ENCODE measurements at places on chromosomes 11 and 22.

- DNase-seq = no peak
These were observed 20.3 kb upstream of the WNT7B start for GRCh38 chr22:45997077-45997776.

DNA sequence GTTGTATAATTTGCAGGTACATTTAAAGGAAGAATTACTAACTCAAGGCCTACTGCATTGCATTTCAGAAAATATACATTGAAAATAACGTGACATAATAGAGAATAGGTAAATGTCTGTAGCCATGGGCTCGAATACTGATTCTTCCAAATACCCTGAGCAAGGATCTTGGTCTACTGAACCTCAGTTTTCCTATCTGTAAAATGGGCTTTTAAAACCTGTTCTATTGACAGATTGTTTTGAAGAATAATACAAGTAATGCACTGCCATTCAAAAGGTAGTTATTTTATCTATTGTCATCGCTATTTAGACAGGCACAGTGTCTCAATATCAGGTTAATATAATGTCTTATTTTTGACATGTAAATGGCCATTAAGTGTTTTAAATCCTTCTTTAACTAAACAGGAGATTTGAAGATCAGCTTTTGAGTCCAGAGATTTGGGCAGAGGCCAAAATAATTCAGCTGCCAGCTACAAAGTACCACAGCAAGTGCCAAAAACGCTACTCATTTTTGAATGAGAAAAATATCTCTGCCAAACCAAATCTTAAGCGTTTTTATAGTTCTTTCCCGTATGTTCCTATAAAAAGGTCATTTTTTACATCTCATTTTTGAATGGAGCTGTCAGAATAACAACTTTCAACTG, 56.7 kb downstream of the CTSC start:
- DNase-seq = no peak

- no peak for DNase-seq
These were observed 1.6 kb upstream of the ARL14EP start for GRCh38 chr11:30321321-30321720.

- DNase-seq = no peak
These were observed 142.0 kb upstream of the BDNF start for GRCh38 chr11:27842290-27842689.

GRCh38 chr11:61795459-61795858, 2.7 kb downstream of the FEN1 start:
- DNase-seq = no peak

GRCh38 chr22:19663286-19663815, 51.0 kb upstream of the SEPTIN5 start:
- DNase-seq = no peak

DNA sequence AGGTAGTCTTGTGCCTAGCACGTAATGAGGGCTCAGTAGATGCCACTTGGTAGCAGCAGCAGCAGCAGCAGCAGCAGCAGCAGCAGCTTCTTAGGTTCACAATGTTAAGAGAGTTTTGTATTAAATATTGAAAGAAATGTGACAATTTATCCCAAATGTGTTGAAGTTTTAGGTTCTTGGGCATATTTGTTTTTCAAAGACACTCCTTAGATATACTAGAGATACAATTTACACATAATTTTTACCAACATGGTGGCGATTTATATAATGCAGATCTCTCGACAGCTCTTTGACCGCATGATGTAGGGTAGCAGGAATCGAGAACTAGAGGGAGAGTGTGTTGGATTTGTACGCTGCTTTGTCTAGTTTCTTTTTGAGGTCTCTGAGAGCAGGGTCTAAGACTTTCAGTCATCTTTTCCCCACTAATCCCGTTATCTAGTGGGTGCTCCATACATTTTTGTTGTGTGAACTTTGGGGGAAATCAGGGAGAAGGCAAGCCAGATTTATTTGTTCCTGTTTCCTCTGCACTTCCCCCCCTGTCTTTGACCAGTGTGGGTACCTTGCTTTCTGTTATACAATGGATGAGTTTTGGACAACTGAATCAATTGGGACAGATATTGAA, 1.4 kb downstream of the FDX1 start:
- no peak for DNase-seq

DNA sequence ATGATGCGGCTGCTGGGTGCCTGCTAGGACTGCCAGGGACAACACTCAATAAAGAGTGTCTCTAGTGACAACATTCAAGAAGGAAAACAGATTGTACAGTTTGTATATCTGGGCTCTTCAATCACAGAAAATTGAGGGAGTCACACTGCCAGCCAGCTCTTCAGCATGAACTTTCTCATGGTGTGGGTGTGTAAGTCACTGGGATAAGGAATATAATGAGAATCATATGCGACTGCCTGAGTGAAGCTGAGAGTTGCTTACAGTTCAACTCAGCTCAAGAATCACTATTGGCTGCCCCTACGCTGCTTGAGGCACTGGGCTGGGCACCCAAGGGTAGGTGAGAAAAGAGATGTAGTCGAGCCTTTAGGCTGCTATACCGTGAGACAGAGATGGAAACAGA, 328.1 kb upstream of the PITPNB start:
- DNase-seq = no peak

DNA sequence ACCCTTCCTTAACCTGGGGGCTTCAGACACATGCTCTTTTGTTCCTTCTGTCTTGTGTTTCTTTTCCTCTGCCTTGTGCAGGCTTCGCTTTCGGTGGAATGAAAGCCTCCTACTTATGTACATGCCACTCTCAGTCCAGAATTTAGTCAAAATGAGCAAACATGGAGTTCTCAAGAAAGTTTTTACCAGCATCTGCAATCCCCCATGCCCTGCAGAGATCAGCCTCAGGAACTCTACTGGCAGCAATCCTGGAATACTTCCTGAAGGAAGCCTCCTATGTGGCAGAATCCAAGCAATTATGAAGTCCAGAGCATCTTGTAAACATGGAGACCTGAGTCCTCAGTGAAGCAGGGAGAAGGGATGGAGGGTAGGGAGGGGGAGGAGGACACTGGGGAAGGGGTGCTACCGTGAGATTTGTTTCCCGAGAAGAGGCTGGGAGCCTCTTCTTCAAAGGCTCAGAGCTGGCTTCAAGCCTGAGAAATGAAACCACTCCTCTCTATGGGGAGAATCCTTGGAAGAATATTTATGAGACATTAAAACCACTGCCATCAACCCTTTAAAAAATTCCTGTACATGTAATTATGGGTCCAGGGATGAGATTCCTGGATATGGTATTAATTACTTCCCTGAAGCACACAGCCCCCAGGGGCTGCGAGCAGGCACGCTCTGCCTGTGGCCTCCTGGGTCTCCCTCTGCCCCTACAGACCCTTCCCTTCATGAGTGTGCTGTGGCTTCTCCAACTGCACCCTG, 58.4 kb downstream of the TENM4 start:
- no peak for DNase-seq

DNA sequence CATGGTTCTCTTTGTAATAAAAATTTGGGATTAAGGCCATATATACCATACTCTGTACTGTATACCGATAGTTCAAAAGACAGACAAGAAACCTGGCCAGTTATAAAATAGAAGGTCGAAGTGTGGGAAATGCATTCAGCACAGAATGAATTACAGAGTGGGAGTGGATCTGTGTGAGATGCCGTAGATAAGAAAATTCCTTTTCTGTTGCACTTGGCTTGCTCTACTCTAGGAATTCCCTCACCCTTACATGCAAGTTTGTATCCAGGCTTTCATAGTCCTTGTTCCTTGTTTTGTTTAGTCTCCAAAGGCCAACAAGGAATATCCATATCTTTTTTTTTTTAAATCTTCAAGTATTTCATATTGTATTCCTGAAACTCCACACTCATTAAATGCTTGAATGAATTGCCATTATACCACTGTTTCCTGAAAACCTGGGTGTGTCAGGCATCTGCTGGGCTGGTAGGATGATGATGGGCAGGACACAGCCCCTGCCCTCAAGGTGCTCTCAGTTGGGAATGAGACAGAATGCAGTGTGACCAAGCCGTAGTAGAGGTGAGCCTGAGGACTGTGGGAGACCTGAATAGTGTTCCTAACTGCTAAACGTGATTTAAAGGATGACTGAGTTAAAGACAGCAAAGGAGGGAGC, 53.5 kb downstream of the TEAD1 start:
- no peak for DNase-seq

- no peak for DNase-seq
These were observed 585.4 kb downstream of the SOX6 start for GRCh38 chr11:15770798-15771414.

DNA sequence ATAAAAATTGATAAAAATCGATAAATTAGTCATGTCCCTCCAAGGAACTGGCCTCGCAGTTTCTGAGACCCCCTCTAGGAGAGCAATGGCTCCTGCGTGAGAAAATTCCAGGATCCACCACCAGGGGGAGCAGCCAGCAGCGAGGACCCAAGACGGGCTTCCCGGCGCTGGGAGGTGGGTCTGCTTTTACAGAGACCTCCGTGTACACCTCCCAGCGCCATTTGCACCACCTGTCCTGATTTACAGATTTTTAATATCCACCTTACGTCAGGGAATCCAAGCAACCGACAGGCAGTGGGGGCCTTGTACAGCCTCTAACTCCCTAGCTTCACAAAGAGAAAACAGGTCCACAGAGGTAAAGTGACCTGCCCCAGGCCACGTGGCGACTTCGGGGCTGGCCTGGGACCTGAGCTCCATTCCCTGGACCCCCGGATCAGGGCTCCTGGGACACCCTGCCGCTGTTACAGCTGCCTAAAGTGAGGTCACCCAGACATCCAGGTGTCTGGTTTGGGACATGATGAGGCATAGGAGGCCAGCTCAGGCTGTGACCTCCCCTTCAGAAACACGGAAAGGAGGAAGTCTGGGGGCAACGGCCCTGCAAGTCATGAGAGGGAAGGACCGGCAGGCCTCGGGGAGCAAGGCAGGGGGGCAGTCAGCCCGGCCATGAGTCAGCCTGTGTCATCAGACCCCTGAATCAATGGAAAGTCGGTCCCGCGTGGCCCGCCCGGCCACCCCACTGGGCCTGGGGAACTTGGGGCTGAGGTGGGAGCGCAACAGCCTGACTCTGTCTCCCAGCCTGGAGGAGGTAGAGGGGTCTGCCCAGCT, 3.5 kb downstream of the OSM start:
- DNase-seq = peak; percentile 63

DNA sequence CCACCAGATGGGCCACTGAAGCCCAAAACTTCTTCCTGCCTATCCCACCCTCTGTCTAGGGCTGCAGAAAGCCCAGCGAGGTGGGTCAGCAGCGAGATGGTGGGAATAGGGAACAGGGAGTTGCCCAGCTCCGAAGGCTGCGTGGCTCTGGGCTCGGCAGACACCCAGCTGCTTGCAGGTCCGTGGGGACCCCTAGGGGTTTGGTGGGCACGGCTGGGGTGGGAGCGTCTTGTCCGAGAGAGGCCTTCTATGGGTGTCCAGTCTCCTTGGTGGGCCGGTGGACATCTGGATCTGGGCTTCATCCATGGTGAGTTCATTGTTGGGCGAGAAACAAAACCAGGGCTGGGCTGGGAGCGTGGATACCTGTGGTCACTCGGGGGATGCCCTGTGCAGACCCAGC, 1211.0 kb downstream of the BRD1 start:
- DNase-seq = no peak

DNA sequence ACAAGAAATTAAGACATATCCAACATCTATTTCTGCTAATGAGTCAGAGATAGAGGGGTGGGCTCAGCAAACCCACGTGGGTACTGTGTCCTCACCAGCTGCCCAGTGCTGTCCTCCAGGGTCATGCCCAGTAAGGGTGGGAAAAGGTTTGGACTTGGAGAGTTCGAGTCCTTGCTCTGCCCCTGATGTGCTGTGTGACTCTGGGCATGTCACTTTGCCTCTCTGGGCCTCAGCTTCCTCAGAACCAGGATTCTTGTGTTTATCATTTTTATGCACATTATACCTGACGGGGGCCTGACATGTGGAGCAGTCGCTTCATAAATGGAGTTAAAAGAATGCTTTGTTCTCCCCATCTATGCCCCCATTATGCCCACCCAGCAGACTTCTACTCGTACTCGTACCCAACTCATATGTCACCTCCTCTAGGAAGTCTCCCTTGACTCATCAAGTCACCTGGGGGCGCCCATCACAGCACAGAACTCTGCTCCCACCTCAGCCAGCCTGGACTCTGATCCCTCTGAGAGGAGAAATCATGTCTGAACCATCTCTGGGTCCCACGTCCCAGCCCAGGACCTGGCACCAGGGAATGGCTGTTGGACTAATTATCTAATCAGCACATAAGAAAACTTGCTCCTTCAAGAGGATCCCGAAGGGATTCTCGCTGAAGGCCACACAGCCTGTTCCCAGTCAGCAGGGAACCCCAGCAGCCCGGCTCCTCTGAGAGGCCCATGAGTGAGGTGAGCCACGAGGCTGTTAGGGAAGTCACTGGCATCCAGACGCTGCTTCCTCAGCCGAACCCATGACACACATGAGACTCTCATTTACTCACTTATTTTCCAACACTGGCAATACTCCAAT, 38.7 kb upstream of the TSKU start:
- DNase-seq = no peak

DNA sequence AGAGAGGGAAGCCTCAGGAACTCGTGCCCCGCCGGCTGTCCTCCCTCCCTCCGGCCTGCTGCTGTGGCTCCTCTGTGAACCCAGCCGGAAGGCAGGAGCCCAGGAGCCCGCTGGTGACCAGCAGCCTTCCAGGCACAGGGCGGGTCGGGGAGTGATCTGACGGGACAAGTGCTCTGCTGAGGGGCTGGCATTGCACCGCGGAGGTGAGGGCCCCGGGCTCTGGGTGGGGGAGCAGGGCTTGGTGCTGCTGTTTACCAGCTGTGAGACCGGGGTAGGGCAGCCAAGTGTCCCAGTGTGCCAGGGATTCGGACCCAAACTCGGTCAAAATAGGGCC, 53.3 kb downstream of the FLRT1 start:
- DNase-seq = no peak

- no peak for DNase-seq
These were observed 18.9 kb downstream of the TPST2 start for GRCh38 chr22:26570864-26571525.

GRCh38 chr11:27218421-27219038, 144.5 kb downstream of the CCDC34 start:
- DNase-seq = no peak

DNA sequence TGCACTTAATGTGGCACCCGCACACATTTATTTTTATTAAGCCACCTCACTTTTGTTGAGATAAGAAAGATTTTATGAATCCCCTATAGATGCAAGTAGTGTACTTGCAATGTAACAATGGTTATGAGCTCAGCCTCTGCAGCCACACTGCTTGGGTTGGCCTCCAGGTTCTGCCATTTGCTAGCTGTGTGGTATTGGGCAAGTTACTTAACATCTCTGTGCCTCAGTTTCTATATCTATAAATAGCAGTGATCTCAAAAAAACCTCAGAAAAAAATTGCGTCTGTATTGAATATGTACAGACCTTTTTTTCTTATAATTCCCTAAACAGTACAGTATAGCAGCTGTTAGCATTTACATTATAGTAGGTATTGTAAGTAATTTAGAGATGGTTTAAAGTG, 10.0 kb downstream of the CUL5 start:
- DNase-seq = no peak

DNA sequence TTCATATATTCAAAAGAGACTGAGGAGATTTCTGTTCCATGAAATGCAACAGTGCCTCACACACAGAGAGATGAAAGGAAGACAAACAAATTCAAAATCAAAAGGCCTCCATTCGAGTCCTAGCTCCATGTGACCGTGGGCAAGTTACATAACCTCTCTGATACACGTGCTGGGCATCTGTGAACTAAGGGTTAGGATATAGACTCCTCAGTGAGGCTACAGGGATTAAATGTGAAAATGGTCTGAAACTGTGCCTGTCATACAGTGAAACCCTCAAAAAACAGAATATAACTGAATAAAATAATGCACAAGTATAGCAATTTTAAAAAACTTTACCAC, 111.8 kb upstream of the MTMR2 start:
- DNase-seq = no peak

- DNase-seq = no peak
These were observed 8.8 kb downstream of the RIN1 start for GRCh38 chr11:66327171-66328030.
